Left ventricle myocardium inferior (tissue), 1 donor: ENCODE measurements at places on chromosomes 3 and 15. TPM values are rescaled to one million over a fixed set of nuclear protein-coding genes. Genes with fewer than 3 reads are reported as not detected.

The CLRN1 gene
- not detected for total RNA-seq

The CCDC54 gene
- total RNA-seq, result not detected

The SLC25A38 gene
- total RNA-seq, result 21.0 TPM

The IMPG2 gene
- total RNA-seq, result 0.11 TPM

The TMEM44 gene
- 7.5 TPM for total RNA-seq

The ZNF660 gene
- 1.1 TPM for total RNA-seq

The RHOV gene
- total RNA-seq, result not detected

The SOX14 gene
- not detected for total RNA-seq

The TRAIP gene
- 0.63 TPM for total RNA-seq

The FOXL2 gene
- not detected for total RNA-seq

The HIGD2B gene
- not detected for total RNA-seq

The CRABP1 gene
- total RNA-seq, result not detected

The CCR3 gene
- total RNA-seq, result not detected

The PXK gene
- total RNA-seq, result 9.2 TPM

The SENP2 gene
- total RNA-seq, result 30.6 TPM

The NR2E3 gene
- total RNA-seq, result not detected

The MUC4 gene
- 0.11 TPM for total RNA-seq

The GOLGA6A gene
- total RNA-seq, result not detected

The AMIGO3 gene
- total RNA-seq, result not detected

The SKOR1 gene
- total RNA-seq, result 0.22 TPM
